ENCODE measurements at places on chromosomes 4 and X.
A peak's percentile ranks its signal among the peaks of the same experiment; 100 is the strongest.

GRCh38 chrX:101605728-101606127 lies 12.1 kb downstream of the ARMCX6 start:
- no peak for DNase-seq

GRCh38 chr4:33780952-33781791 lies 2463.1 kb downstream of the ARAP2 start:
- DNase-seq = no peak

DNA sequence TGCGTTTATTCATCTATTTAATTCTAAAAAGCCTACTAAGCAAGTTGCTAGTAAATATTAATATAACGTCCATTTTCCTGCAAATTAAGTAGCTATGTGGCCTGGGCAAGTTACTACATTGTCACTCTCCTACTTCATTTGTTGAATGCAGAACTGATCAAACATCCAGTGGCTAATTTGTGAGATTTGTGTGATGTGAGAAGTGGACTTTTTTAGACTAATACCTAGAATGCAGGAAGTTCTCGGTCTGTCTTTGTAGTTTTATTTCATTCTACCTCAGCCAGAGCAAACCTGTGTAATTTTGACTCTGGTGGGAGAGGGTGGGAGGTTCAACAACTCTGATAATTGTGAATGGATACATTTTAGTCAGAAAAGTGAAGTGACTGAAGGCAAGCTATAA lies 840 bp downstream of the GUF1 start:
- DNase-seq = no peak

- DNase-seq = no peak
Measured at GRCh38 chr4:25370242-25370641, 6.8 kb upstream of the ANAPC4 start.

DNA sequence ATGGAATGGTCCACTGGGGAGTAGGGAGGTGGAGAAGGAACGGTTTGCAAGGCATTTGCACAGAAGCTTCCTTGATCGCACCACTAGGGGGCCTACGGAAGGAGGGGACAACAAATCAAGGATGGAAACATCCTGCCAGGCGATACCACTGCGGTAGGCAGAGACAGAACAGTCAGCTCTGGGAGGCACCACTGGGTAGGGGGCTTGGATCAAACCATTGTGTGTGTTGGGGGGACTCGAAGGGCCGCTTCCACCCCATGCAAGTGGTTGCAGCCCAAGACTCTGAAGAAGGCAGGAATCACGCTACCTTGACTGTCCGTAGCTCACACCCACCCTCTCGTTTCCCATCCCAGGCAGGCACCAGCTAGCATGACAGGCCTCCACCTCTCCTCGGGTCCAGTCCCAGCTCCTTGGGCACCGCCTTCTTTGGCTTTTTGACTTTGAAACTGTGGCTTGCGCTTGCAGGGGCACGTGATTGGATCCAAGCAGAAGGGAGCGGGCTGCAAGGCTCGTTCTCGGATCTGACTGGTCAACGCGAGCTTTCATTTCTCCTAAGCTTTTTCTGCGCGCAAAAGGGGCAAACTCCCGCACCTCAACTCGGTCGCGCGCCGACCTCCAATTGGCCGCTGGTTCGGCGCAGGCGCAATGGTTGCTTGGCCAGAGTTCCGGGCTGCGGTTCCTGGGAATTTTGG lies 28.4 kb downstream of the GAGE1 start:
- peak; percentile 82 for DNase-seq

DNA sequence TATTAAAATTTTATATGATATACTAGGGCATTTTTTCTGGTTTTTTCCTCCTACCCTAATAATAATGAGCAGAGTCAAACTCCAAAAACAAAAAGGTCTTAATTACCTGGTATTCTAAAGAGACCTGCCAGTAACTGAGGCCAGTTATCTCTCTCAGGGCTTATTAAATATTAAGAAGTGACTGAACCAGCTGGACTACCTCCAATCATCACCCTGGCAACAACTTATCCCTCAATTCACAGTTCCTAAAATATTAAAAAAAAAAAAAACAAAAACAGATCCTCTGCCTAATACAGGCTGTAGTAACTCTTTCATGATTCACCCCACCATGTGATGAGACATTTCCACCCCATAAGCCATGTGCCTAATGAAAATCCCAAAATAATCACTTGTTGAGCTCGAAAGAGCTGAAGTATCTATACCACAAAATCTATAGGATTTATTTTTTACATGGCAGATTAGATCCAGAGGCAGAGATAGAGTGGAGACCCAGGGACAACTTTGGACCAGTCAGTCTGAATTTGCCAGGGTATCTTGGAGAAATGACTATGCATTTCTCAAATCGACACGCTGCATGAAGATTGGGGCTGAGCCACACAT lies 698.0 kb downstream of the FAT4 start:
- DNase-seq = no peak
